NCI-H1048 (cell line): ENCODE measurements at places on chromosomes 2 and 18.

GRCh38 chr2:45085487-45085886, 76.2 kb upstream of the SIX2 start:
- DNase-seq: no peak

DNA sequence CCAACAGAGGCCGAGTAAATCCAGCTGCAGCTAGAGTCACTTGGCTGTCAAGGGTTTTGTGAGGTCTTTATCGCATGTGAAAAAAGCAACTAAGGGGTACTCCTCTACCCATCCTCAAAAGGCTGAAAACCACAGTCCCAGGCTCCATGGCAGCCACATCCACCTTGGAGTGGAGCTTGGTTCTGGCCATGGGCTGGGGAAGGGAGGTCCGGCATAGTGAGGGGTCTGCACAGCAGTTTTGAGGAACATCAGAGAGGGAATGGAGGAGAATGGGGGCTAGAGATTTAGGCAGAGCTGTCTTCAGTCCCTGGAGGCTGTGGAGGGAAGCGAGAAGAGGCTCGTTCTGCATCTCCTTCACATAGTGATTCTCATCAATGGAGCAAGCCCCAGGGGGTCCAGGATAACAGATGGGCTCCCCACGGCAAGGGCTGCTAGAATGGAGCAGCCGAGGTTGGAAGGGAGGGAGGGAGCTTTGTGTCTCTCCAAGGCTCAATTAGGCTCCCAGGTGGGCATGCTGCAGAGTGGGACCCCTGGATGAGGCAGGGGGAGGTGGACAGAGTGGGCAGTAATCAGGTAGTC, 21.0 kb downstream of the MROH2A start:
- DNase-seq: no peak

DNA sequence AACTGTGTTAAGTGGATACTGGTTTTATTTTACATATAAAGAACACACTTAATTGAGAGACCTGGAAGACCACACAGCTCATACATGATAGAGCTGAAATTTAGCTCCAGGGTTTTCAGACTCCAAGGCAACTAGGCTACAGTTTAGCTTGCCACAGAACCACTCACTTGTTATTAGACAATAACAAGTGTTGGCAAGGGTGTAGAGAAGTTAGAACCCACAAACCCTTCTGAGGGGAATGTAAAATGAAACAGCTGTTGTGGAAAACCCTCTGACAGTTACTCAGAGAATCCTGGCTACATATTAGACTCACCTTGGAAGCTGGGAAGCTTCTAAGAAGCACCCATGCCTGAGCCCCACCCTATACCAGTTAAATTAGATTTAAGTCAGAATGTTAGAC, 75.3 kb downstream of the MAP3K20 start:
- no peak for DNase-seq

DNA sequence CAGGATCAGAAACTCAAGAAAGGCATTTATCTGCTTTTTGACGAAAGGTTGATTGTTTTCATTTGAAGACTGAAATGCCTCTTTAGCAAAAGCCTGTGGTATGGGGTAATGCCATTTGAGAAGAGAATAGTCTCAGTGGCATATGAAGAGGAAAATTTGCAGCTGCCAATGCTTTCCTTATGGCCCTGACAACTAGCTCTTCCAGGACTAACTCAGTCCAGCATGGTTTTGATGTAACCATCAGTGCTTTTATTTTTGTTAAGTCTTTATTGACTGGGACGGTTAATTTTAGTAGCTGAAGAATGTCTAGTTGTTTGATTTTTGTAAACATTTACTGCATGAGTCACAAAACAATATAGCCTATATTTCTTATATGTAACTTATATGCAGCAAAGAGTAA, 158.4 kb downstream of the LNPK start:
- no peak for DNase-seq
